ENCODE measurements at places on chromosomes 11 and 22.

DNA sequence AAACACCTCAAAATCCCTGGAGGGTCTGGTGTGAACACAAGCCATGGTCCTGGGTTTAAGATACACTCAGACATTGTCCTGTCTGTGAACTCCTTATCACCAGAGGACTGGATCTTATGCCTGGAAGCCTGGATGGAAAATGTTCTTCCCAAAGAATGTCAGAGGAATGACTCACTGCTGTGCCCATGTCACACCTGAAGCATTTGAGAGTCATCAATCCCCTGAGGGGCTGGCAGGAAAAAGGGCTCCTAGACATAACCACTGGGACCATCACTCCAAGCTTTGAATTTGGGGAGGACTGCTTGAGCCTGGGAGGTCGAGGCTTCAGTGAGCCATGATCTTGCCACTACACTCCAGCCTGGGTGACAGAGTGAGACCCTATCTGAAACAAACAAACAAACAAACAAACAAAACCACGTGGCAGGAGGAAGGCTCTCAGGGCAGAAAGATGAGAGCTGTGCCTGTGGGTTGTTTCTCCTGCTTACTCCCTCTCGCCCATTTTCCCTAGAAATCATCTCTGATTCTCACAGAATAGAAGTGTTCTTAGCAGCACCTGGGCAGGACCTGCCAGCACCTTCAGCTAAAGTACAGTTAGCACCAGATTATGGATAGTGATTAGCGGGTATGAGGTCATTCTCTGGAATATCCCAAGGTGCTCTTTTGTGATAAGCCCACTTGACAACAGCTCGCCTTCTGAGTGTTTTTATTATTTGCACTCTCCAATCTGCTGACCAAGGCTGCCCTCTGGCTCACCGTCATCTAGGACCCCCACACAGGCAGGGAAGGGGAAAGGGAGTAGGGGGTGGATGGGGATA, 11.9 kb upstream of the PRG2 start:
- DNase-seq: no peak

- no peak for DNase-seq
Observed at GRCh38 chr11:100098560-100098959, 588.5 kb upstream of the ARHGAP42 start.

- DNase-seq: no peak
Observed at GRCh38 chr11:125553357-125553756, 15.9 kb upstream of the EI24 start.

- DNase-seq: no peak
Observed at GRCh38 chr11:3927129-3927796, 71.8 kb downstream of the STIM1 start.

GRCh38 chr22:45248832-45249561, 8.3 kb upstream of the KIAA0930 start:
- DNase-seq: no peak

DNA sequence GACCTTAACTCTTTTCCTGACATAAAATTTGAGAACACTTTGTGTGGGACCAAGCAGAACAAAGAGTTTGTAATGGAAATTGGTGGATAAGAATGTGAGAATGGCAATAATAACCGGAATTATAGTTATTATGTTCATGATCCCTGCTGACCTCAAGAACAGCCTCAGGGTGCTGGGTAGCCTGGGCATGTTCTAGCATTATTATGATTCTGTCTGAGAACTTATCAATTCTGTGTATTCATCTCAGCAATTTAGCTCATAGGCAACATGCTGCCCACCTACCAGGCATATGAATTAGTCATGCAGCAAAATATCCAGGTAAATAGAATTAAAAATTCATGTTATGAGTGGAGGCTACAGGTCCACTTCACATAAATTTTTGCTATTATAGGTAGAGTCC, 61.9 kb downstream of the CTSC start:
- no peak for DNase-seq

GRCh38 chr11:57235761-57236703, 1.0 kb downstream of the APLNR start:
- no peak for DNase-seq

GRCh38 chr11:48122246-48122645, 94.4 kb upstream of the OR4B1 start:
- DNase-seq: no peak

DNA sequence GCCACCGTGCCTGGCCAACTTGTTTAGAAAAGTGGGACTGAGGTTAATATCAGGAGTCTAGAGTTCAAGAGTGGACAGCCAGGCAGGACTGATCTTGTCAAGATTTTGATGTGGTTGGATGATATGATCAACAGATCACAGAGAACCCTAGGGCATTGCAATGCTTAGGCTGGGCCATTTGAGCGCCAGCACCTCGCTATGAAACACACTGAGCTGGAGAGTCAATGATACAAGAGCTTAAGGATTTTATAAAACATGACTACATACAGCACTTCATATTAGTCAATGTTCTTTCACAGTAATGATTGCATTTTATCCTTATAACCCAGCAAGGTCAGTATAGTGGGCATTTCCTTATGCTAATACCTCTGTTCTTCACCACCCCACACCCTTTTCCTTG, 15.4 kb upstream of the PEX26 start:
- DNase-seq: no peak

GRCh38 chr22:25602445-25602844, 38.0 kb downstream of the GRK3 start:
- no peak for DNase-seq

DNA sequence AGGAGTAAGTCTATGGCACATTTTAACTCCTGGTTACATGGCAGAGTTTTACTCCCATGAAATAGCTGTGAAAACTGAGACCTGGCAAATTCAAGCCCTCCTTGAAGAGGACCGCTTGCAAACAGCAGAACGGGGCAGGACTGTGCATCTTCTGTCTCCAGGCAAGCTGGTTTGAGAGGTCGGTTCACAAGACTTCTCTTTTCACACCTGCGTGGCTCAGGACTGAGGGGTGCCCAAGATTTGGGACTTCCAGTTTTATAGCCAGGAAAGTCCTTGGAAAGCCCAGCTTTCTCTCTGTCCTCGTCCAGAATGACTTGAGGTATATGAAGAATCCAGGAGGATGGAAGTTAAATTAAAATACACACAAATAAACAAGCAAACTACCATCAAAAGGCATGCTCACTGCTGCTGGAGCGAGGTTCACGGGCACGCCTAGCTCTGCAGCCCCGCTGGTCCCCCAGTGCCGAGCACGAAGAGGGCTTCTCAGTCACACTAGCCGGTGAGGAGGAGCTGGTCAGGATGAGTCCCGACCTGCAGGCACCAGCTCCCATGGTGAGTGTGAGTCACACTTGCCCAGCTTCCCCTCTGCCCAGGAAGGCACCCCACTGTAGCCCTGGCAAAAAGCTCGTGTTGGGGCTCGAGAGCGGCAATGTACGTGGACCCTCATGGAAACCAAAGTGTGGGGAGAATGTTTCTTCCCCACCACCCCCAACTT, 1382.4 kb downstream of the BRD1 start:
- DNase-seq: no peak
